ENCODE measurements at places on chromosomes 5 and 9.

GRCh38 chr5:145350513-145350912, 484.6 kb downstream of the PRELID2 start:
- DNase-seq = no peak

GRCh38 chr9:34579104-34579807, 10.3 kb downstream of the CNTFR start:
- DNase-seq = no peak

- DNase-seq = no peak
Measured at GRCh38 chr9:5122116-5122515, 63.3 kb downstream of the INSL6 start.

DNA sequence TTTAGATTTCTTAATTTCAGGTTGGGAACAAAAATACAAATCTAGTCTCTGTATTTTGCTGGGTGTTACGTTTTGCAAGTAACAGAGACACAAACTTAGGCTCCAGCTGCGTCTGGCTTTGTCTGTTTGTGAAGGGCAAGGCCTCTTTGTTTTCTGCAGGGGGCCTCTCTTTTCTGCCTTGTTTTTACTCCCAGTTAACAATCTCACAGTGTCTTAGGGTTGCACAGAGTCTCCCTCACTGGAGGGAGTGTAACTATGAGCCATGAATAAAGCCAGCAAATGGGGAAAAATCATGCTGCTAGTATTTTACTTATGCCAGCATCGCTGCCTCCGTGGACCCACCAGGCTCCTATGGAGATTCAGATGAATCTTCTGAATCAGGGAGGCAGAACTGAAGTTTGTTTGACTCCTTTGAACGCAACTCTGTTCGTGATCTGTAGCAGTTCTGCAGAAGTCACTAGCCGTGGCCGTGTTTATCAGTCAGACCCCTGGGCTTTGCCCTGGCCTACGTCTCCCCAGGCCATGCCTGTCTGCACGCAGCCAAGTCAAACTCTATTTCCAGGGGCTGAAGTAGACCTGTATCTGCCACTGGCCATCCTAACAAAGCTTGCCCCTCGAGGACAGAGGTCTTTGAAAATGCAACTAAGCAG, 77.2 kb downstream of the ATP10B start:
- DNase-seq = no peak

DNA sequence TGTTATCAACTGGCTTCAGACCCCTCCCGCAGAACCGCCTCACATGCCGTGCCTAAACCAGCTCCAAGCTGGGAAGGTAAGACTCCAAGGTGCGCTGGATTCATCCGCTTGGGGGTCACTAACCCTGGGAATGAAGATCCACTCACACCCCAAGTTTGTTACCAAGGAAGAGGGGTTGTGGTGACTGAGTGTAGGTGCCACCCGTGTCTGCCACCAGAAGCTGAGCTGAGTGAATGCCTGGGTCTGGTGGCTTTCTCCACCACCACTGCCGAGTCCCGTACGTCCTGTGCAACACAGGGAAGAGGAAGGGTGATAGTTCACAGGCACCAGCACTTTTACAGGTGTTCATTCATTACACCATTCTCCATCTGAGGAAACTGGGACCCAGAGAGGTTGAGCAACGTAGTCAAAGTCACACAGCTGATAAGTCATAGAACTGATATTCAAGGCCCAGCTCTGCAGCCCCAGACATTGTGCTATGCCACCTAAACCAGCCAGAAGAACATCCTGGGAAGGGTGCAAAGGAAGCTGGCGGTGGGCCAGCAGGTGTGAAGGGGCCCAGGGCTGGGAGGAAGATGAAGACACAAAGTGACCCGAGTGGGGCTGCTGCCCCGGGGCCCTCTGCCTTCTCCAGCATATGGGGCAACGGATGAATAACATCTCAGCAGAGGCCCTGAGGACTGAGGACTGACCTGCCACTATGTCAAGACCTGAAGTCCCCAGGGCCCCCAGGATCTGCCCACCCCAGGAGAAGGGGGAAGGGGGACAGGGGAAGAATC, 70.9 kb upstream of the PPP1R26 start:
- DNase-seq = no peak
